CD4-positive, alpha-beta T cell treated with Interleukin-2 at 100 ng/mL for 4 hours (primary cell): ENCODE measurements at places on chromosomes 2 and 18.
A peak's percentile ranks its signal among the peaks of the same experiment; 100 is the strongest.

GRCh38 chr2:78989051-78989450, 36.5 kb upstream of the REG3G start:
- DNase-seq, result no peak

DNA sequence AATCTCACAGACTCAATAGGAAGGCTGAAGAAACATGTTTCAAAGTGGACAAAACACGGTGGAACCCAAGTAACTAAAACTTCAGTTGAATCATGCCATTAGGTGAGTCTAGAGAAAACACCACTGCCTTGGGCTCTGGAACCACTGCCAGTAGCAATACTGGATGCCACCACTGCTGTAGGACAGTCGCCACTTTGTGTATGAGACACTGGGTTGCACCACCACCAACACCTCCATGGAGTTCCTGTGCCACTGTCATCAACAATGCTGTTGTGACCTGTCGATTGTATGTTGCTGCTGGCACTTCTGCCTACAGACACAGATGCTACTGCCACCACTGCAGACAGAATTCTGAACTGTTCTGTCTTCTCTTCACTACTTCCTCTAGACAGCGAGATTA, 686.7 kb downstream of the METTL4 start:
- DNase-seq, result no peak

GRCh38 chr2:101827246-101827645, 129.7 kb downstream of the MAP4K4 start:
- no peak for DNase-seq

- no peak for DNase-seq
Observed at GRCh38 chr18:53147472-53147871, 807.5 kb downstream of the DCC start.

GRCh38 chr2:171798156-171798820, 95.8 kb downstream of the SLC25A12 start:
- DNase-seq, result no peak

DNA sequence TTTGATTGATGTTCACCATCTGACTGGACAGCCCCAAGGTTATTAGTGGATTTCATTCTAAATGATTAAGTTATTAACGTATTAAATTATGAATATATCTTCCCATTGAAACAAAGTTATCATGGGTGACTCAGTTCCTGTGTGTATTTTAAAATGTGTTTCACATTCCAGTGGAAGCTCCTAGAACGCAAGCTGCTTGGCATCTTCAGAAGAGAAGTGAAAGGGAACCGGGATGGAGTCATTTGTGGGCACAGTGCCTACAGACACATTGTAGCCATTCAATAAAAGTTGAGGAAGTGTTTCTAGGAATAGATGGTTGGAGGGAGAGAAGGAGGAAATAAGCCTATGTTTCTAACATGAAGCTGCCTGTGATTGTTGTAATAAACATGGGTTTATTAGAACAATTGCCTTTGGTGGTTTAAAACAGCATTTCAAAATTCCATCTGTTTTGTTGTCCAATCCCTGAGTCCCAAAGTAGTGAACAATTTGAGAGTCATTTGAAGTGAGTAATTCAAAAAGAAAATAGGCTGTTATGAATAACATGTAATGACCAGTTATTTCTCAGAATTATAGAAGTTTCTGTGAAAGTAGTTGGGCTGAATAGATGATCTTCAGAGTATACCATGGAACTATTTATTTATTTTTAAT, 143.5 kb downstream of the PKP4 start:
- DNase-seq, result no peak

GRCh38 chr2:132782176-132782783, 112.3 kb upstream of the LYPD1 start:
- DNase-seq, result no peak

DNA sequence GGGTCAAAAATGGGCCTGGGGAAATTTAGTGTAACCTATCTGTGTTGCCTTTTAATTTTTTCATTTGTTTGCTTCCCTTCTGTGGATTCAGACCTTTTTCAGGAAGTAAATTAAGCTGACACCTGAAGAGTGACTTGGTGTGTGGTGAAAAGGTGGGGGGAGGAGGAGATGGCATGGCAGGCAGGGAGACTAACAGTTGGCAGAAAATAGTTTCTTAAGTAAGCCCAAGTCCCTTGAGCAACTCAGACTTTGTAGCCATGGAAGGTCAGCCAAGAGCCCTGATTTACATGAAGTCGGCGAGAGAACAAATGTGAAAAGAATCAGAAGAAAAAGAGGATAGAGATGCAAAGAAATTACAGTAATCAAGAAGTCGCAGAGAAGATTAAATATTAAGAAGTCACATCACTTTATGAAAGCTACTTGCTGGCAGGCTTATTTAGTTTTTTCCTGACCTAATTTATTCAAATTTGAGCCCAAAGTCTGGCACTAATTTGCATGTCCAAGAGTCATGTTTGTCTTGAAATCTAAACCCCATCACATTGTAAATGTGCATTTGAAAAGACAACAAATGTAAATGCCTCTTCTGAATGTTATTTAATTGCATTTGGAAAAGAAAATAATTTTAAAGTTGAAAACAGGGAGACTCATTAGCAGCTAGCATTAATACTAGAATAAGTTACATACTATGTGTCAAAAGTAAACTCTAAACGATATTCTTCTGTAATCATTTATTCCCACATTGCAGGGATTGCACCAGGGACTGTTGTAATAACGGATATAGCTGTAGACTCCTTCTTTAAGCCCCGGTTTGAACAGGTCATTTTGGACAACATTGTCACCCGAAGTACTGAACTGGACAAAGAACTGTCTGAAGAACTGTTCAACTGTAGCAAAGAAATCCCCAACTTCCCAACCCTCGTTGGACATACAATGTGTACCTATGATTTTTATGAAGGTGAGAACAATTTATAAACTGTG, 19.3 kb downstream of the UPP2 start:
- DNase-seq, result no peak

GRCh38 chr2:98568161-98568956, 40.0 kb downstream of the COA5 start:
- DNase-seq, result no peak

- DNase-seq, result no peak
Observed at GRCh38 chr18:49013961-49014604, 63.3 kb upstream of the SMAD7 start.

DNA sequence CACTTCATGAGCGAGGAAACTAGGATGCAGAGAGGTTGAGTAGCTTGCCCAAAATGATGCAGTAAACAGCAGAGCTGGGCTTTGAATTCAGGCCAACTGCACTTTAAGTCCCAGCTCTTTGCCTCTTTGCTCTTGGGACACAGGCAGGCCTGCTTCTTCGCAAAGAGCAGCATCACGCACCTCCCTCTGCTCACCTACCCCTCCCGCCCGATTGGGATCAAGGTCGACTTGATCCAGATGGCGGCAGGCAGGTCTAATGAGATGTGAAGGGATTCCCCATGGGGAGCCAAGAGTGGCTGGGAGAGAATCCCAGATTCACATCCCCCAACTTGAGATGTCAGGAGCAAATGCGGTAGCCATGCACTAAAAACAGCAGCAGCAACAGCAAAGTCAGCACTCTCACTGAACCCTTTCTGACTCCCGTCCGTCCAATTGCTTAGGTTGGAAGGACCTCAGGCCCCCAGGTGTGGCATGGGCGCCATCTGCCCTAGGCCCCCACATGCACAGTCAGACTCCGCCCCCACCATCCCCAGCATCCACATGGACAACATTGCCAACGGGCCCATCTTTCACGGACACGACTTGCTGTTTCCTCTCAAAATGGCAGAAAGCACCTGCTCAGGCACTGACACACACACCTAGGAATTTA, 84.3 kb upstream of the MAP4K4 start:
- no peak for DNase-seq

GRCh38 chr2:201795607-201796477, 10.5 kb upstream of the CDK15 start:
- DNase-seq, result no peak

DNA sequence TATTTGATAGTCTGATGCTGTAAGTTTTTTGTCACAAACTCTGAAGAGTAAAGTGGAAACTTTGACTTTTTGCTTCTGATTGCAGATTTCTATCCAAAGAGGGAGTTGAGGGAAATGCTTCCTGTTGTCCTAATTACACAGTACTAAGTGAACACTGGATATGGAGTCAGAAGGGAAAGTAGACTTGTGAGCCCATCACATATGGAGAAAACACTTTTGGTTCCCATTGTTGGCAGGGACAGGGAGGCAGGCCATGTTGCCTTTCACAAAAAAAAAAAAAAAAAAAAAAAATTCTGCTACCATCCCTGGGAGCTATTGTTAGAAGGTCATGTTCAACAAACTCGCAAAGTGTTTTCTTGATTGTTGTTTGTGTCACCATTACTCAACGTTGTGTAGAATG, 144.3 kb downstream of the RPIA start:
- no peak for DNase-seq

GRCh38 chr2:207107551-207107950, 58.2 kb downstream of the KLF7 start:
- no peak for DNase-seq

GRCh38 chr18:58878640-58879039, 14.0 kb downstream of the ZNF532 start:
- no peak for DNase-seq

- no peak for DNase-seq
Observed at GRCh38 chr18:31723639-31723989, 37.1 kb downstream of the SLC25A52 start.

DNA sequence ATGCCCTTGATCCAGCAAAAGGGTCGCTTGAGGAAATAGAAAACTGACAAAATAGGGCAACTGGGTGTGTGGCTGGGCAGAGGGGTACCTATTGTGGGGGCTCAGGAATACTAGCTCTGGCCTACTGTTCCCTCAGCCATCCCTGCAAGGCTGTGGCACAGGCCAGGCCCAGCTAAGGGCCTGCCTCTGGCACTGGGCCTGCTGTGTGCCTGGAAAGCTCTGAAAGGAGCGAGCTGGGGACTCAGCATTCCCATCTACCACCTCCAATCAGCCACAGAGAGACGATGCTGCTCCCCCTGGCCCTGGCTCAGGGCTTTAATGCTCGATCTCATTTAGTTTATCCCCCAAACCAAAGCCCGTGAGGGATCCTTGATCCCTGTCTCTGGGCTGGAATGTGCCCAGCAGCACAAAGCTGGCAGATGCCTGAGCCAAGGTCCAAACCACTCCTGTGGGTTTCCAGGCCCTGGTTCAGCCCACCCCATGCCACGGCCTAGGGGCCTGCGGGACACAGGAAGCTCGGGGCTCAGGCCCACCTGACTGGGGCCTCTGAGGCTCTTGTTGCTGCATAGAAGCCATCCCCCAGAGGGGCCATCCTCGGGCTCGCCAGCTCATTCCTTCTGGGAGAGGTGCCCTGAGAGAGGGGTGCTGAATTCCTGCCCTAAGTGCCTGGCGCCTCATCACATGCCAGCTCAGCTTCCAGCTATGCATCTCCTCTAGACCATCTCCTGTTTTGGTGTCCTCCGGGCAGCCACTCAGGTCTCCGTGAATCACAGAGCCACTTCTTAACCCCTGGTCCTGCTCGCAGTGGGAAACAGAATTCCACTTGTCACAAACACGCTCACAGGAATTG, 43.0 kb upstream of the KCNF1 start:
- no peak for DNase-seq

DNA sequence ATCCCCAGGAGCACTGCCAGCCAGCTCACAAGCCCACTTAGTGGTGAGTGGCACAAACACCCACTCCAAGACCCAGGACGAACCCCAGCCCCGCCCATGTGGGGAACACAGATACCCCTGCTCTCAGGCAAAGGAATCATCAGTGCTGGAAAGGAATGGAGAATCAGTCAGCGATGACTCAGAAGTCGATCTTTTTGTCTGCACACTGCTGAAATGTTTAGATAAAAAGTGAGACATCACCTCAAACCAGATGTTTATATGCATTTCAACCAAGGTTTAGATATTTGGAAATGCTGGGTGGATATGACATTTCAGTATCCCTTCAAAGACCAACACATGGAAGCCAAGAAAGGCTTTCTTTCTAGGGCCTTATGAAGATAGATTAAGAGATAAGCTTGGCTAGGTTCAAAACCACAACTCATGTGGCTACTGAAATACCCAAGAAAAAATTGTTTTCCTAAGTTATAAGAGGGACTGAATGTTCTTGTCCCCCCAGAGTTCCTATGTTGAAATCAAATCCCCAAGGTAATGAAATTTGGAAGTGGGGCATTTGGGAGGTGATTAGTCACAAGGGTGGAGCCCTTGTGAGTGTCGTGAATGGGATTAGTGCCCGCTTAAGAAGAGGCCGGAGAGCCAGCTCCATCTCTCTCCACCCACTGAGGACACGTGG, 43.7 kb downstream of the POU3F3 start:
- no peak for DNase-seq

- no peak for DNase-seq
Observed at GRCh38 chr2:237742614-237743013, 56.0 kb upstream of the RBM44 start.

GRCh38 chr18:59021500-59021899, 118.2 kb upstream of the SEC11C start:
- DNase-seq, result no peak

DNA sequence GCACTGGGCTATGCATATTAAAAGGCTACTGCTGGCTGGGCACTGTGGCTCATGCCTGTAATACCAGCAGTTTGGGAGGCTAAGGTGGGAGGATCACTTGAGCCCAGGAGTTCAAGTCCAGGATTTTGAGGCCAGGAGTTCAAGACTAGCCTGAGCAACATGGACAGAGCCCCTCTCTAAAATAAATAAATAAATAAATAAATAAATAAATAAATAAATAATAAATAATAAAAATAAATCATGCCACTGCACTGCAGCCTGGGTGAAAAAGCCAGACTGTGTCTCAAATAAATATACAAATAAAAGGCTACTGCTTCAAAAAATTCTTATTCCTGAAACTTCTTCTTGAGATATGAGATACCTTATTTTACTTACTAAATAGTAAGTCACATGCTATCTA, 439.6 kb downstream of the ERBB4 start:
- DNase-seq, result no peak

- DNase-seq, result peak; percentile 39
Observed at GRCh38 chr2:20350041-20350712, 467 bp downstream of the PUM2 start.

- no peak for DNase-seq
Observed at GRCh38 chr18:3455090-3455635, 5.2 kb downstream of the TGIF1 start.

- no peak for DNase-seq
Observed at GRCh38 chr2:236240228-236240990, 23.8 kb downstream of the ASB18 start.

DNA sequence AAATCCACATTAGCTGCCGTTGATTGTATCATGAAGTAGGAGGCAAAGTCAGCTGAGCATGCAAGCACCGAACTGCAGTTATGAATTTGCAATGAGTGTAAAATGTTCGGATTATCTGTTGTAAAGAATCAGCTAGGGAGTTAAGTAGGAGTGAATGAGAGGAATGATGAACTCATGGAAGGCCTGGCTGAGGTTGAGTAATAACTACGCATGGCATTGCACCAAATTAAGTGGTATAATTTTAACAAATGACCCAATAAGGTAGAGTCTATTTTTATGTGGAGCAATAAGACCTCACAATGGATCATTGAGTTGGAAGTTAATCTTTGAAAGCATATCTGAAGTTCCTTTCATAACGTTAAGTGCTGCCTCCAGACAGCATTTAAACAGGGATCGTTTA, 288.2 kb upstream of the CHST9 start:
- DNase-seq, result no peak

GRCh38 chr2:7111626-7112025, 194.4 kb downstream of the RNF144A start:
- no peak for DNase-seq
